NCI-H2081 treated with DMSO at 0.1 percent for 48 hours (cell line): ENCODE measurements at places on chromosomes 13 and 19.

GRCh38 chr13:66353664-66354063, 876.5 kb downstream of the PCDH9 start:
- no peak for DNase-seq

GRCh38 chr13:77571956-77572355, 36.5 kb downstream of the SCEL start:
- no peak for DNase-seq

GRCh38 chr19:42267644-42268141, 1.4 kb upstream of the CIC start:
- DNase-seq, result no peak

- no peak for DNase-seq
Measured at GRCh38 chr19:55304279-55304978, 20.6 kb downstream of the BRSK1 start.

DNA sequence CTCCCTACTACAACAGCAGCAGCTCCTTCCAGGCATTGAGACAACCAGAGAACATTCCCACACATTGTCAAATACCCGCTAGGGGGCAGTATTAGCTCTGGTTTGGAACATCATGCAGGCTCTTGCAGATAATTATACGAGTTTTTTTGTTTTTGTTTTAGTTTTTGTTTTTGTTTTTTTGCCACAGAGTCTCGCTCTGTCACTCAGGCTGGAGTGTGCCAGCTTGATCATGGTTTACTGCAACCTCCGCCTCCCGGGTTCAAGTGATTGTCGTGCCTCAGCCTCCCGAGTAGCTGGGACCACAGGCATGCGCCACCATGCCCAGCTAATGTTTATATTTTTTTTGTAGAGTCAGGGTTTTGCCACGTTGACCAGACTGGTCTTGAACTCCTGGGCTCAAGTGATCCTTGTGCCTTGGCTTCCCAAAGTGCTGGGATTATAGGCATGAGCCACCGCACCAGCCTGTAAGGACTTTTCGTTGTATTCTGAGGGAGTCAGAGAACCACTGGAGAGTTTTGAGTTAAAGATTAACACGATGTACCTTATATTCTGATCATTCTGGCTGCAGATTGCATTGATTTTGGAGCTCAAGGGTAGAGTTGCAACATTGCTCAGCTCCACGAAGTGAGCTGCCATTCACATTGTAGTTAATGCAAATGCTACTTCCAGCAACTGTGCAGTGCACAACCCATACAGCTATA, 41.7 kb upstream of the CEACAM20 start:
- peak; percentile 6 for DNase-seq

DNA sequence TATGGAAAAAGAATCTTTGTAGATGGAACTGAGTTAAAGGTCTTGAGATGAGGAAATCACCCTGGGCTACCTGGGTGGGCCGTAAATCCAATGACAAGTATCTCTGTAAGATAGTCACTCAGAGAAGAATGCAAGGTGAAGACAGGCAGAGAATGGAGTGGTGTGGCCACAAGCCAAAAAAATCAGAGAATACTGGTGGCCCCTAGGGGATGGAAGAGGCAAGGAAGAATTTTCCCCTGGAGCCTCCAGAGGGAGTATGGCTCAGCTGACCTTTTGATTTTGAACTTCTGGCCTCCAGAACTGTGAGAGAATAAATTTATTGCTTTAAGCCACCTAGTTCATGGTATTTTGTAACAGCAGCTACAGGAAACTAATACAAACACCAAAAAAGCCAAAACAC, 32.7 kb upstream of the CSNK1A1L start:
- DNase-seq, result no peak

DNA sequence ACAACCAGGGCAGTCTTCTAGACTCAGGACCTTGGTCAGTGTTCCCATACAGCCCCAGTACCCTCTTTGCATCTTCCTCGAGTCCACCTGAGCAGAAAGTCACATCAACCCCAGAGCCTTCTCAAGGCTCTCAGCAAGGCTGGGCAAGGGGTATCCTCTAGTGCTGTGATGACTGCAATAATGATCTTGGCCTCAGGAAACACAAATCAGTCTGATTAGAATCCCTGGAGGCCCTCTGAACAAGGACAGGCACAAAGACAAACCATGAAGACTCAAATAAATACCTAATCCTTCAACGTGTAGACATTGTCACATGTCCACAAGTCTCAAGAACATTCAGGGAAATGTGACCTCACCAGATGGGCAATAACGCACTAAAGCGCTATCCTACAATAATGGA, 468.2 kb downstream of the TBC1D4 start:
- DNase-seq, result no peak

DNA sequence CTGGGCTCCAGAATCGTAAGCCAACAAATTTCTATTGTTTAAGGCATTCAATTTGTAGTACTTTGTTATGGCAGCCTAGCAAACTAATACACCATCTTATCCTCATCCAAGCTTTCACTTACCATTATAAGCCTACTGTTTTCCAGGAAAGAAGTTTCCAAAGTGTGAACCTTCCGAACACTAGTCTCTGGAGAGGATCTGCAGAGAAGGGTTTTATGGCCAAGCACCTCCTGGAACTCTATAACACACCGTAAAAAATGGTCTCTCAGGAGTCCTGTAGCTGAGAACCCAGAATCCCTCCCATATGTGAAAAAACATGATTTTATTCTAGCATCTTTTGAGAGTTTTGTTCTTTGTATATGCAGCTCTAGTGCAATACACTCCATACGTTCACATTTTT, 142.1 kb downstream of the POSTN start:
- no peak for DNase-seq

DNA sequence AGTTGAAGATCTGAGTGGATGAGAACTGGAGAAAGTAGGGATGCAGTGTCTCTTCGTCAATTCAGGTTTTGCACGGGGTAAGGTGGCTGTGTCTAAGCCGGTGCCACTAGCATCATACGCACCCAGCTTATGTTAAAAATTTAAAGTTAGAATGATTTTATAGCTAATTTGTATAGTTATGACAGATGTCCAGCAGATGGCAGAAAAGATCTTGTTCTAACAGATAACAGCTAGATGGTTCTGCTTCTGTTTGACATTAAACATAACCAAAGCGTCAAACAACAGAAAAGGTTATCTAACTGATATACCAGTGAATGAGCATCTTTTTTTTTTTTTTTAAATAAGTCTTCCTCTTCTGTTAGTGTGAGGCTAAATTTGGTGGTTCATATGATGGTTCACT, 18.8 kb upstream of the EDDM13 start:
- peak; percentile 64 for DNase-seq

- no peak for DNase-seq
Measured at GRCh38 chr19:33193865-33194362, at the start of gene LRP3. Gene LRP3, plus strand, starts transcription at chr19:33194330. Its CDS starts 456 bp downstream, at chr19:33194786.

DNA sequence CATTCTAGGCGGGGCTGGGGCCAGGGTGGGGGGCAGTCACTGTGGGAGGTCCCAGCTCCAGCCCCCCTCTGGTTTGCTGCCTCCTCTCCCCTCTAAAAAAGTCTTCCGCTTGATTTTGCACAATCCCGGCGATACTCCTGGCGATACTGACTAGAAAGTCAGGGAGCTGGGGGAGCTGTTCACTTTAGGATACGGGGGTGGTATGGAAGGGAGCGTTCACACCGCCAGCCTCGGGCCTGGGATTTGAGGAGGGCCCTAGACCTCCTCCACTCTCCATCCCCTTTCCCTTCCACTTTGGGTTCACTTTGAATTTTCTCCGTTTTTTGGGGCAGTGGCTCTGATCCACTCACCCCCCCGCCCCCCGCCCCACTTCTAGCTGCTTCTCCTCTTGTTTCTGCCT, 35.0 kb downstream of the KEAP1 start:
- DNase-seq, result no peak
